Type B pancreatic cell (in vitro differentiated cells): ENCODE measurements at places on chromosomes 12 and 14. TPM values are rescaled to one million over a fixed set of nuclear protein-coding genes. Genes with fewer than 3 reads are reported as not detected.

Gene ABCD4
- 60.5 and 92.6 TPM in 2 replicates for total RNA-seq

Gene TC2N
- total RNA-seq = 19.4 and 42.2 TPM in 2 replicates

Gene NUAK1
- total RNA-seq = 6.5 and 8.1 TPM in 2 replicates

Gene GLI1
- 3.5 and 22.7 TPM in 2 replicates for total RNA-seq

Gene GZMB
- total RNA-seq = not detected in 2 replicates

Gene RAP1B
- total RNA-seq = 110 and 151 TPM in 2 replicates

Gene HOXC10
- total RNA-seq = not detected in 2 replicates

Gene ART4
- total RNA-seq = 0.22 and 0.81 TPM in 2 replicates

Gene LTBR
- 18.5 and 98.5 TPM in 2 replicates for total RNA-seq

Gene ATXN7L3B
- total RNA-seq = 57.6 and 67.3 TPM in 2 replicates

Gene HEATR5A
- total RNA-seq = 26.3 and 27.3 TPM in 2 replicates

Gene CPM
- 56.2 and 58.1 TPM in 2 replicates for total RNA-seq

Gene OR4E2
- not detected in 2 replicates for total RNA-seq
